Activated naive CD8-positive, alpha-beta T cell treated with anti-CD3 and anti-CD28 coated beads, Interleukin-2, amount 10 ng/mL, durations not matched to agents 7 days and 5 days (primary cell): ENCODE measurements at places on chromosomes 2 and 18. TPM values are rescaled to one million over a fixed set of nuclear protein-coding genes. Genes with fewer than 3 reads are reported as not detected.

GRCh38 chr18:25895518-25895917 lies 194.9 kb downstream of the SS18 start:
- DNase-seq, result no peak

- no peak for DNase-seq
Observed at GRCh38 chr2:229057976-229058553, 213.0 kb downstream of the PID1 start.

MRPL33 gene
- 47.7 TPM for total RNA-seq

DNA sequence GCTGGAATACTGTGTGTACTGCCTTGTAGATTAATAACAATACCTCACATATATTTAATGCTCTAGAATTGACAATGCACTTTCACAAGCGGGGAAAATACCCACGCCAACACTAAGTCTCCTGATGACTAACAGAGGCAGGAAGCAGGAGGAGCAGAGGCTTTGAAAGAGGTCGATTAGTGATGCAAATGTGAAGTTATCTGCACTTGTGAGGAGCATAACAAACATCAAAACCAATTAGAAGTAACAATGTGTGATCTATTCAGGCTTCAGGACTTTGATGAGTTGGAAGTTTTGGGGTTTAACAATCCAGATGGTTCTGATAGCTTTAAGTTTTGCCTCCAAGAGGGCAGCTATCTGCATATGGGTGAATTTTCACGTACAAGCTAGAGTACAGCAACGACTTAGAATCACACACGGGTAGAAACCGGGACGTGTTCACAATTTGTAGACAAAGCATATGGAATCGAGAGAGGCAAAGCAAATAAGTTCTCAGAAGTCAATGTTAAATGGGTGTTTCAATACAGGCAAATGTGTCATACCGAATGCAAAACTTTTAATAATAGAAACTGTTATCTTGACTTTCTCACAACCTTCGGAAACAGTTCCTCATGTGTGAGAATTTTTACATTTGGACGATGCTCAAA lies 114.5 kb downstream of the METTL8 start:
- no peak for DNase-seq

DNA sequence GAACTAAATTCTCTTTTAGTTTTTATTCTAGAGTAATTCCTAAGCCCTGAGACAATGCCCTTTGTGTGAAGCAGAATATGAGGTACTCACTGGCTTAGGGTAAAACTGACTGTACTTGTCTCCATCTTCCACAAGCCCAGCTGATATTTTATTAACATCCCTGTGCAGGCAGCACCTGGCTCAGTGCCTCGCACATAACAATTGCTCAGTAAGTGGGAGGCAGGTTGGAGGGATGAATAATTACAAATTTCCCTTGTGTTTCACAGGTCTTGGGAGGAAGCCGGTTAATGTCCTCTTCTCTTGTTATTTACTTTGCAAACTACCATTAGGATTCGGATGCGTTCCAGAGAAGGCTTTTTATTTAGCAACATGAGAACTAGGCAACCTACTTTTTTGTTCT lies 249.8 kb upstream of the FSHR start:
- DNase-seq, result no peak

COL4A3 gene
- total RNA-seq, result not detected

TPO gene
- not detected for total RNA-seq

TSPYL6 gene
- total RNA-seq, result not detected

DNA sequence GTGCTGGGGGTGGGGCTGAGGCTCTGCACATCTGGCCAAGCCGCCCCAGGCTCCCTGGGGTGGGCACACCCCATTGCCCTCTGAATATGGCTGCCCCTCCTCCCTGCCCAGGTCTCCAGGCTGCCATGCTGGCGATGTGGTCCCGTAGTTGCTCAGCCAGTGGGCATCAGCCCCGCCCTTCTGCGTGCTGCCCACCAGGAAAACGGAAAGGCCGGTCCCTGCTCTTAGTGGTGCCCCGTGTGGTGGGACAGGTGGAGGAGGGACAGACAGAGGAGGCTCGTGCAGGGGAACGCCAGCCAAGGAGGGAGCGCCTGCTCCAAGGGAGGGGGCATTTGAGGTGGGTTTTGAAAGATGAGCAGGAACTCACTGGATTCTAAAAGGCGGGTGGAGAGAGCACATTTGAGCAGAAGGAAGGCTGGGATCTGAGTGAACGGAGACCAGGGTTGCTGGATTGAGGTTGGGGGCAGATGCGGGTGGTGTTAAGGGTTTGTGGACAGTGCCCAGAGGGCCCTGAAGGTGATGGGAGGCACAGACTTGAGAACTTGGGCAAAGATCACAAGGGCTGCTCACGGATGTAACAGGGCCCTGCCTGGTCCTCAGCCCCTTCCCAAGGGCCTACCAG lies 6.7 kb upstream of the B3GNT7 start:
- no peak for DNase-seq

DNA sequence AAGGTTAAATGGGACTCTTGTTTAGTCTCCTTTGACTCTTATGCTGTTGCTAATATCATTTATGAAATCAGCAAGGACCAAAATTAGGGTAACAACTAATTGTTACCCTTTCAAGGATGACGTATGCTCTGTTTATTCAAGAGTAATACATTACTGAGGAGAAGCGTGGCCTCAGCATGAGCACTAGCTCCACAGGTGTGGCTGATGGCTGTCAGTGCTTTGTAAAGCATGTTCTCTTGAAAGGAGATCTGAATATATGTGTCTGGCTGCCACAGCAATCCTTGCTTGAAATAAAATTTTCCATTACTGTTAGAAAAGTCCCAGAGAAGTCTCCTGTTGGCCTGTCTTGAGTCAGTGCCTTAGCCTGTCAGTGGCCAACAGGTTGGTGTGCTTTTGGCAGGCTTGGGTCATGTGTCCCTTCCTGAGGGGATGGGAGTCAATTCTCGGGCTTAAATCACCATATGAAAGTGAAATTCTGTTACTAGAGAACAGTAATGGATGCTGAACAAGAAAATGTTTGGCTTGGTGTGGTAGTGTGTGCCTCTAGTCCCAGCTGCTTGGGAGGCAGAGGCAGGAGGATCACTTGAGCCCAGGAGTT lies 32.7 kb downstream of the ABI2 start:
- no peak for DNase-seq

RNF144A gene
- total RNA-seq, result 91.1 TPM

GRCh38 chr2:239722760-239723470 lies 302.2 kb downstream of the NDUFA10 start:
- DNase-seq, result no peak

- no peak for DNase-seq
Observed at GRCh38 chr2:117555965-117556364, 258.5 kb upstream of the DDX18 start.

GRCh38 chr2:60552851-60553494 lies 481 bp downstream of the BCL11A start:
- DNase-seq, result no peak

DNA sequence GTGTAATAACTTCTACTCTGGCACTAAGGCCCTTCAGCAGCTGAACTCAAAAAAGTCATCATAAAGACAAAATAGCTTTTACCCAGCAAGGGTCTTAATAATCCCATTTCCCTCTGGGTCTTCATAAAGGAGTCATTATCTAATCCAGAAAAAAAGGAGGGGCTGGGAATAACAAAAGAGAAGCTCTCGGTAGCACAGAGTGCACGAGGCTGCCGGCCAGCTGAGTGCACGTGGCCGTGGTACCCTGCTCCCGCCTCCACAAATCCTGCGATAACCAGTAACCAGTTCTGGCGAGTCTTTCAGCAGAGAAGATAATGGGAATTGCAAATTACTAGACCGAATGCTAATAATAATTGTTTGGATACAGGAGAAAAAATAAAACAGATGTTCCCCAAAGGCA lies 7.5 kb downstream of the NRP2 start:
- no peak for DNase-seq

NEB gene
- total RNA-seq, result 1.2 TPM

- DNase-seq, result no peak
Observed at GRCh38 chr2:179726461-179727180, 134.8 kb downstream of the ZNF385B start.

DNA sequence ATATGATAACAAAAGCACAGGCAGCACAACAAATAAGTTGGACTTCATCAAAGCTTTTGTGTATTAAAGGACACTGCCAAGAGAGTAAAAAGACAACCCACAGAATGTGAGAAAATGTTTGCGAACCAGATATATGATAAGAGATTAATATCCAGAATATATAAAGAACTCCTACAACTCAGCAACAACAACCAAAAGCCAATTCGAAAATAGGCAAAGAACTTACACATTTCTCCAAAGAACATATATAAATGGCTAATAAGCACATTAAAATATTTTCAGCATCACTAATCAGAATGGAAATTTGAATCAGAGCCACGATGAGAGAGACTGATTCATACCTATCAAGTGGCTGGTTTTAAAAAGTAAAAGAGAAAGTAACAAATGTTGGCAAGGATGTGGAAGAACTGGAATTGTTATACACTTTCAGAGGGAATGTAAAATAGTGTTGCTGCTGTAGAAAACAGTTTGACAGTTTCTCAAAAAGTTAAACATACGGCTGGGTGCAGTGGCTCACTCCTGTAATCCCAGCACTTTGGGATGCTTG lies 25.2 kb downstream of the EPB41L5 start:
- DNase-seq, result no peak

DNA sequence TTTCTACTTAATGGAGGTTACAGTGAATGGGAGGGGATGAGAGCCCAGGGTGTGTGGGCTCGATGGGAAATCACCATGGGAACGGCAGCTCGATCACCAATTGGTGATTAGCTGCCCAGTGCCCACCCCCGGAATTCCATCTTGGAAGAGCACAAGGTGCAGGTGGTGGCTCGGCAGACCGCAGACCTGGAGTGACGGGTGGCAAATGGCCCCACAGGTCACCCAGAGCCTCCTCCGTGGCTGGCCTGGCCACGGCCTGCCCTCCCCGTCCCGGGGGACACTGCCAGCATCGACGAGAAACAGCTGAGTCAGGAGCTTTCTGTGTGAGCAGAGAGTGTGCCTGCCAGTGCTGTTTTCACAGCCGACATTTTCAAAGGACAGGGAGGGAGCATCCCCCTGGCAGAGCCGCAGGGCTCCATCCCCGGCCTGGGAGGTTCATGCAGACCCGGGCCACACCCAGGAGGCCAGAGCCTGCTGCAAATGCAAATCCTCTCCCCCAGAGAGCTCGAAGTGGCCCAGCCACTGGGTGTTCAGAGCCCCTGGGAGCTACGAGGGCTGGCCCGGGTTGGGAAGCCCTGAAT lies 176.4 kb upstream of the MYT1L start:
- no peak for DNase-seq

DNA sequence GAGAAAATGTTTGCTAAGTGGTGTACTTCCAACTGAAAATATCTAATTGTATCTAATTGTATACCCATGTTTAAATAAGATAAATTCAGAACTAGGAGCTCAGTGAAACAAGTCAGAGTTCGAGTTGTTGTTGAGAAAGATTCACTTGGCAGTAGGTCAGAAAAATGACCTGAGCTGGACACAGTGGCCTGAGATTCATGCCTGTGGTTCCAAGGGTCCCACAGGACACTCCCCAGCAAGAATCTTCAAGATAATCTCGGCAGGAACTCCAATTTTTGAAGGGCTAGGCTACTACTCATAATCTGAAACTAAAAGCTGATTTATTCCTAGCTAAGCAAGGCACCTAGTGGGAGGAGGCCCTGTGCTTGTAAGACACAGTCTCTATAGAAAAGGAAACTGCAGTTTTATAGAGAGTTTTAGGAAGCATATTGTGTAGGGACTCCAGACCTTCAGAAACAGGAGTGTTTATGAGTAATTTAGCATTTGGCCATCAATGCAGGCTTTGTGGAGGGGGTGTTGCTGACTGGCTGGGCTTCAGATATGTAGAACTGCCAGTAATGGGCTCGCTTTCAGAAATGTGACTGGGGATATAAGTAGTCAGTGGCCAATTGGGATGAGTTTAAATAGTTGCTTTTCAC lies 43.2 kb downstream of the SP140 start:
- no peak for DNase-seq
